ENCODE measurements at places on chromosomes 11 and 22.

- no peak for DNase-seq
Measured at GRCh38 chr11:79708319-79708932, 267.6 kb upstream of the TENM4 start.

- no peak for DNase-seq
Measured at GRCh38 chr11:617912-618682, 2.3 kb upstream of the IRF7 start.

DNA sequence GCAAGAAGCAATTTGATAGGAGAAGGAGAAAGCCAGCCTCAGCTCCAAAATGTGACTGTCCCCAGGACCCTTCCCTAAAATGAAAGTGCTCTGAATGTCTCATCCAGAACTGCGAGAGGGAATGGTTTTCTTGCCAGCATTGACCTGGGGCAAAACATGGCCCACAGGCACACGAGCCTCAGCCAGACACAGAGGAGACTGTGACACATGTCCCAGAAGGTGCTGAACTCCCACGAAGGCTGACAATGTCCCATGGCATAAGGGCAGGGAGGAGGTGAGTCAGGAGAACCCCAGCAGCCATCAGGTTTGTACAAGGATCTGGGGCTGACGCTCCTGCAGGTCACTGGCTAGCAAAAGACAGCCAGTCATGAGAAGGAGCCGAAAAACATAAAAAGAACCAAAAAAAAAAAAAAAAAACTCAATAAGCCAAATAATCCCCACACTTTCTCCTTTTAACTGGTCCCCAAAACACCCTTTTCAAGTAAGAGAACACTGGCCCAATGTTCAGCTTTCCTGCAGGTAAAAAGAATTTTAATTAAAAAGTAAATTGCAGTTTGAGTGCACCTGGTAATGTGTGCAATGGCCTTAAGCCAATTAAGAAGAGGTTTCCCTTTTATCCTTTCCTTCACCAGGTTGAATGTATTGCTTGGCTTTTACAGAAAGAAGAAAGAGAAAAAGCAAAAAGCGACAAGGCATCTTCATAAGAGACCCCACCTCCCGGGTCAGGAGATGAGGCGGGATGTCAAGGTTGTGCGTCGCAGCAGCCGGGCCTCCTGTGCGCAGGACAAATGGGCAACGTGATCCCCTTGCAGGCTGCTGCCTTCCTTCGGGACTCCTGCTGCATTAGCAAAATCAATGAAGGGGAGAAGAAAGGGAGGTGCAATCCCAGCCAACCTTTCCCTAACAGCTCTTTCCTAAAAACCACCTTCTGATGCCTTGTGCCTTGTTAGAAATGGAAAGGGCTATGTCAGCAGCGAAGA lies 43.6 kb downstream of the GALNT18 start:
- no peak for DNase-seq

DNA sequence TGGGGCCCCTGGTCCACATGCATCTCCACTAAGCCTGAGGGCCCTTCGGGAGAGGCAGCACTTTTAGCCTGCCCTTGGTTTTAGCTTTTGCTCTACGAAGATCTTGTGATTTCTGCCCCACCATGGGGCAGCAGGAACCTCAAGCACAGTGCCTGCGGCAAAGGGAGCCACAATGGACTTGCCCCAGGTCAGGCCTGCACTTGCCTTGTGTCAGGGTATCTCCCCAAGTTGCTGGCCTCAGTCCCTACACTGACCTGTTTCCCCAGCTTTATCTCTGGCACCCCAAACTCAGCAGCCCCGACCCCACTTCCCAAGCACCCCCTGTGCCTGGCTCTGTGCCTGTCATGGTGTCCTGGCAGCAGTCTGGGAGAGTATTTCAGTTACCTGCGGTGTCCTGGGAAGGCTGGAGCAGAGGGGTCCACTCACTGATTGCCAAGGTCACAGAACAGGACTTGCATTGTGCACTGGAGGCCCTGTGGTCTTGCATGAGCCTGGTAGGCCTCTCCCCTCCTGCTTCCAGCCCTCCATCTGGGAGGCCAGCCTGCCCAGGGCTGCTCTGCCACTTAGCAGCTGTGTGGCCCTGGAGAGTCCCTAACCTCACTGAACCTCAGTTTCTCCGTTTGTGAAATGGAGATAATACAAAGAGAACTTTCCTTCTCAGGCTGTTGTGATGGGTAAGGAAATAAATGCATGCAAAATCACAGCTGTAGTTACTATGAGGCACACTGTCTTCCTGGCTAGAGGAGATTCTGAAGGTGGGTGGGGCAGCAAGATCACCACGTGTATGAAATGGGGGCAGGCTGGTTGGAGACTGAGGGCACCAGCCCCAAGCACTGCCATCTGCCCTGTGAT lies 3.6 kb upstream of the AIFM3 start:
- DNase-seq: no peak

- no peak for DNase-seq
Measured at GRCh38 chr11:37411289-37411688, 813.3 kb upstream of the RAG2 start.

GRCh38 chr11:26676641-26677040 lies 45.2 kb downstream of the SLC5A12 start:
- no peak for DNase-seq

DNA sequence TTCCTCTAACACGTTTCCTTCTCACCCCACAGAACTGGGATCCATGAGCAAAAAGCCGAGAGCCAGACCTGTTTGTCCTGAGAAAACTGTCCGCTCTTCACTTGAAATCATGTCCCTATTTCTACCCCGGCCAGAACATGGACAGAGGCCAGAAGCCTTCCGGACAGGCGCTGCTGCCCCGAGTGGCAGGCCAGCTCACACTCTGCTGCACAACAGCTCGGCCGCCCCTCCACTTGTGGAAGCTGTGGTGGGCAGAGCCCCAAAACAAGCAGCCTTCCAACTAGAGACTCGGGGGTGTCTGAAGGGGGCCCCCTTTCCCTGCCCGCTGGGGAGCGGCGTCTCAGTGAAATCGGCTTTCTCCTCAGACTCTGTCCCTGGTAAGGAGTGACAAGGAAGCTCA lies 24.0 kb downstream of the CD5 start:
- no peak for DNase-seq

DNA sequence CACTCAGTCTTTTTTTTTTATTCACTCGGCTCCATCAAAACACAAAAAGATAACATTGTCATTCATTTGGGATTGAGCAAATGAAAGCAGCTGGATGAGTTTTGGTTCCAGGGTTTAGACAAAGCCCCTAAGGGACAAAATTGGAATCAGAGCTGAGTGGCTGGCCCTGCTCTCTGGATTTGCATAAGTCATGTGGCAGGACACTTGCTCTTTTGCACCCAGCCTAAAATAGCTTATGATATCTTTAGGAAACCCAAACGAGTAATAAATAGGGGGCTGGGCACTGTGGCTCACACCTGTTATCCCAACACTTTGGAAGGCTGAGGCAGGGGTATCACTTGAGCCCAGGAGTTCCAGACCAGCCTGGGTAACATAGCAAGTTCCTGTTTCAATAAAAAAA lies 11.0 kb upstream of the TMEM121B start:
- no peak for DNase-seq

DNA sequence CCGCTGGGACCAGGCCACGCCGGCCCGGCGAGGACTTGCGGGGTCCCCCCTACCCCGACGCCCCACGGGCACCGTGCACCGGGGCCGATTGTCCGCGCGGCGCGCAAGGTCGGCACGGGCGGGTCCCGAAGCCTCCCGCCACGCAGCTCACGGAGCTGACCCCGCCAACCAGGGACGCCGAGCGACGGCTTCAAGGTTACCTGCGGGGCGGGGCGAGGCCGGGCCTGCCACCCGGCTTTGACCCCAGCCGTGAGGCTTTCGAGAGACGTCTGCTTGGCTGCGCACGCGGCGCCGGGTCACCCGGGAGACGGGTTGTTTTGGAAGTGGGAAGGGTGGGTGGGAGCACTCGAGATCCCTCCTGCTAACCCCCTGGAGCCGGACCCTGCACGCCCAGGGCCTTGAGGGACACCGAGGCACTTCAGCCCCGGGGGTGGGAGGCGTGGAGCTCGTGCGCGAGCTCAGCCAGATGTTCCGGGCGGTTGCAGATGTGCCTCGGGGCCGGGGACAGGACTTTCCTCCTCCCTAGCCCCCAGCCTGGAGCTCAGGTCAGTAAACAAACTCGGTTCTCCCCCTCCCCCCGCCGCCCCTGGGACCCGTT lies 3.2 kb upstream of the WNT11 start:
- DNase-seq: no peak

GRCh38 chr22:22462813-22463567 lies 45.6 kb downstream of the ZNF280B start:
- no peak for DNase-seq

DNA sequence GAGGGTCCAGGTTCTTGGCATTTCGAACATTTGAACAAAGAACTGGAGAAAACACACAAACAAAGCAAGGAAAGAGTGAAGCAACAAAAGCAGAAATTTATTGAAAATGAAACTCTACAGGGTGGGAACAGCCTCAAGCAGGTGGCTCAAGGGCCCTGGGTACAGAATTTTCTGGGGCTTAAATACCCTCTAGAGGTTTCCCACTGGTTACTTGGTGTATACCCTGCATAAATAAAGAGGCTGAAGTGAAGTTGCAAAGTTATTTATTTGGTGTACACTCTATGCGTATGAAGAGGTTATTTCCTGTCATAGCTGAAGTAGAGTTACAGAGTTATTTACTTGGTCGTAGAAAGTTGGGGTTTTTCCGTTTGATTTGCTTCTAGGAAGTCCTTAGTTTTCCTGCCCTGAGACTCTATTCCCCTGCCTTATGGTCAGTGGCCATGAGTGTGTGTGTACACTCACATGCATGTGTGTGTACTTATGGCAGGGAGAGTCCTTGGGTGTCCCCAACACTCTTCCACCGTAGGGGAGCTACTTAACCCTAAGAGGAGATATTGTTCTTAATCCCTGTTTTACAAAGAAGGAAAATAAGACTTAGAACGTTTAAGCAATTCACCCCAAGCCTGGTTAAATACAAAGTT lies 5.6 kb upstream of the SMCO4 start:
- DNase-seq: no peak

GRCh38 chr22:19387575-19387974 lies 44.0 kb downstream of the HIRA start:
- no peak for DNase-seq

DNA sequence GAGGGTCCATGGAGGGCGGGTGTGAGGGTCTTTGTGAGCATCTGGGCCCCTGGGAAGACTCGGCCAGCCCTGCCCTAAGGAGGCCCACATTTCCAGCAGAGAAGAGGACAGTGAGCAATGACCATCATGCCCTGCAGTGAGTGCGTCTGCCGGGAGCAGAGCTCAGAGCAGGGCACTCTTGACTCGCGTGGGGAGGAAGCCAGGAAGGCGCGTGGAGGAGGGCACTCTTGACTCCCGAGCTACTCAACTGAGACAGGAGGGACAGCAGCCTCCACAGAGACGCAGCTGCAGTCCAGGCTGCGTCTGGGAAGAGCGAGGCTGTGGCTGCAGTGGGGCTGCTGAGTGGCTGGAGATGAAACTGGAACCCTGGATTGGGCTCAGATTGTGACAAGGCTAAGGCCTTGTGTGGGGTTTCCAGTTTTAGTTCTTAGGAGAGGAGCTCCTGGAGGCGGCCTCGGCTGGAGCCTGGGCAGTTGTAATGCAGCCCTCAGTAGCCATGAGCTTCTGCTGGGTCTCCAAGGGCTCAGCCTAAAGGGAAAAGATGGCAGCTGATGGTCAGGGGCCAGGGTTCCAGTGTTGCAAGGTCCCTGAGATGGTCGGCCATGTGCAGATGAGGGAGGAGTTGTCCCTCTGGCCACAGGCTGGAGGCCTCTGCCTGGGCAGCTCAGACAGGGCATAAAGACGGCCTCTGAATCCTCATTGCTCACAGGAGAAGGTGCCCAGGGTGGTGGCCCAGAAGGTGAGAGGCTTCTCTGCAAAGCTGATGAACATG lies 264.7 kb upstream of the B3GAT1 start:
- no peak for DNase-seq

DNA sequence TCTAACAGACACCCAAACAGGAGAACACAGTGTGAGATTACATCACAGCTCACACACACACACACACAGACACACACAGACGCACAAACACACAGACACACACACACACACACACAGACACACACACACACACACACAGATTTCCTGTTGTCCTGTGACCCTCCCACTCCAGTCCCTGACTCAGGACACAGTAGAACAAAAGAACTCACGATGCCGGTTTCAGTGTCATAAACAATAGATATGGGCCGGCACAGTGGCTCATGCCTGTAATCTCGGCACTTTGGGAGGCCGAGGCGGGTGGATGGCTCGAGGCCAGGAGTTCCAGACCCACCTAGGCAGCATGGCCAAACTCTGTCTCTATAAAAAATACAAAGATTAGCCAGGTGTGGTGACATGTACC lies 13.8 kb upstream of the KAT5 start:
- no peak for DNase-seq

GRCh38 chr11:85590848-85591483 lies 36.2 kb downstream of the DLG2 start:
- DNase-seq: no peak

DNA sequence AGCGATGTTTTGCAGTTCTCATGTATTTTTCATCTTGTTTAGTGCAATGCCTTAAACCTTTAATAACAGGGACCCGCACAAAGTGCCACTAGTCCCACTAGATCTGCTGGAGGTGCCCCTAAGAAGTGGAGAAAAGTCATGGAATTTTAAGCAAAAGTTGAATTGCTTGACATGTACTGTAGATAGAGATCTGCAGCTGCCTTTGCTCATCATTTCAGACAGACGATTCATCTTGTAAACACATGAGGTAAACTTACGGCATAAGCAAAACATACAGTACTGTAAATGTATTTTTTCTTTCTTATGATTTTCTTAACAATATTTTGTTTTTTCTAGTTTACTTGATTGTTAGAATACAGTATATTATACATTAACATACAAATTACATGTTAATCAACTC lies 295.6 kb downstream of the CASP12 start:
- DNase-seq: no peak

GRCh38 chr22:26735019-26735409 lies 77.6 kb downstream of the MIAT start:
- DNase-seq: no peak

GRCh38 chr22:41557401-41558240 lies 3.2 kb upstream of the CSDC2 start:
- peak; percentile 88 for DNase-seq

- no peak for DNase-seq
Measured at GRCh38 chr11:41005986-41006385, 453.5 kb downstream of the LRRC4C start.

DNA sequence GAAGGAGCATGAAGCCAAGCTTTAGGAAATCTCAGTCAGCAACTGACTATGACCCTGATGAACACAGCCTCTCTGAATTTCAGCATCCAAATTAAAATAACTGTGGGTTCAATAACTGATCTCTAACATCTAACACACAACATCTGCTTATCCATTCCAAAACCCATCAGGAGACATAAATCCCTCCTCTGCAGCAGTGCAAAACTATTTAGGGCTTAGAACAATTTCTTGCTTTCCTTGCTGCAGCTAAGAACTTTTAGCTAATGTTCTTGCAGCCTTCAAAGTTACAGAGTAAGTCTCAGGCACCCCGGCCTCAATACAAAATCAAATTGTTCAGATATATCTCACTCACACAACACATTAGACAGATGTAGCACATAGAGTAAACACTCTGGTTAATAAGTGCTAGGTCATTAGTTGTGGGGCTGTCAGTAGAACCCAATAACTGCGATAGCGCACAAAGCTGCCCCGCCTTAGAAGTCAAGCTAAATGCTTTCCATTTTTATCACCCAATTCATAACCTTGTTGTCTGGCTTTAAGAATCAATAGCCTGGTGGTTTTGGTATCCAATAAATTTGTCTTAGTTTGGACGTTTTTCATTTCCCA lies 139.6 kb downstream of the LARGE1 start:
- DNase-seq: no peak

Data from aorta (tissue), 5 donors.